ENCODE measurements at places on chromosomes 7 and 10. TPM values are rescaled to one million over a fixed set of nuclear protein-coding genes. Genes with fewer than 3 reads are reported as not detected.

ZNF853 gene
- 16.5 TPM for total RNA-seq

- no peaks in the 10 kb centered on the region for H3K36me3 ChIP-seq
- DNase-seq = no peak
- H3K27me3 ChIP-seq = no peaks in the 10 kb centered on the region
- H3K4me1 ChIP-seq = peaks cover 14% of the 10 kb centered on the region
Measured at GRCh38 chr10:34866848-34867247, 51.8 kb upstream of the PARD3 start.

DNA sequence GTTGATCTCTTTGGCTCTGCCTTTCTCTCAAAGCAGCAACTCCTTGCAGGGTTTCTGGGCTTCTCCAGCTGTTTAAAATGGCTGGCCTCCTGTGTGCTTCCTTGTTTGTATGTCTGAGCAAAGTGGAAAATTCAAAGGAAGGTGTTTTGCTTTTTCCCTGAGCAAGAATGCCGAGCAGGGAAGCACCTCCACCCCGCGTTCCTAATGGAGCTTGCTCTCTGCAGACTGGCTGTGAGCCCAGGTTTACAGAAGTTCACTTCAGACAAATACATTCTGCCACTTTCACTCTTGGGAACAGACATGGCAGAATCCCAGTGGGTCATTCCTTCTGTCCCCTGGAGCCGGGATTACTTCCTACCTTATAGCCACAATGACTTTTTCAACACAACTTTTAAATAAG lies 181.8 kb upstream of the AGK start:
- no peaks in the 10 kb centered on the region for H3K36me3 ChIP-seq
- no peak for DNase-seq
- H3K27me3 ChIP-seq = no peaks in the 10 kb centered on the region
- H3K27ac ChIP-seq = no peak overlapping the region
- no peaks in the 10 kb centered on the region for H3K4me1 ChIP-seq

GRCh38 chr7:2248984-2249694 lies 7.1 kb downstream of the NUDT1 start:
- H3K27ac ChIP-seq = peak overlapping the region; percentile 29
- peak; percentile 79 for DNase-seq
- H3K4me3 ChIP-seq = no peak overlapping the region
- H3K4me1 ChIP-seq = no peaks in the 10 kb centered on the region
- H3K36me3 ChIP-seq = no peaks in the 10 kb centered on the region
- no peaks in the 10 kb centered on the region for H3K27me3 ChIP-seq

GRCh38 chr7:111086532-111086931 lies 4.4 kb upstream of the LRRN3 start:
- H3K4me3 ChIP-seq = no peak overlapping the region
- peaks cover 2% of the 10 kb centered on the region for H3K4me1 ChIP-seq
- no peaks in the 10 kb centered on the region for H3K27me3 ChIP-seq
- no peak overlapping the region for H3K27ac ChIP-seq
- DNase-seq = no peak

GRCh38 chr7:141701489-141702046 lies 398 bp downstream of the DENND11 start:
- DNase-seq = peak; percentile 37
- H3K27ac ChIP-seq = peak overlapping the region; percentile 77
- no peaks in the 10 kb centered on the region for H3K27me3 ChIP-seq
- H3K4me1 ChIP-seq = no peaks in the 10 kb centered on the region

CRYGN gene
- total RNA-seq = 2.3 TPM

CLRN3 gene
- total RNA-seq = not detected

MUC3A gene
- not detected for total RNA-seq

DNA sequence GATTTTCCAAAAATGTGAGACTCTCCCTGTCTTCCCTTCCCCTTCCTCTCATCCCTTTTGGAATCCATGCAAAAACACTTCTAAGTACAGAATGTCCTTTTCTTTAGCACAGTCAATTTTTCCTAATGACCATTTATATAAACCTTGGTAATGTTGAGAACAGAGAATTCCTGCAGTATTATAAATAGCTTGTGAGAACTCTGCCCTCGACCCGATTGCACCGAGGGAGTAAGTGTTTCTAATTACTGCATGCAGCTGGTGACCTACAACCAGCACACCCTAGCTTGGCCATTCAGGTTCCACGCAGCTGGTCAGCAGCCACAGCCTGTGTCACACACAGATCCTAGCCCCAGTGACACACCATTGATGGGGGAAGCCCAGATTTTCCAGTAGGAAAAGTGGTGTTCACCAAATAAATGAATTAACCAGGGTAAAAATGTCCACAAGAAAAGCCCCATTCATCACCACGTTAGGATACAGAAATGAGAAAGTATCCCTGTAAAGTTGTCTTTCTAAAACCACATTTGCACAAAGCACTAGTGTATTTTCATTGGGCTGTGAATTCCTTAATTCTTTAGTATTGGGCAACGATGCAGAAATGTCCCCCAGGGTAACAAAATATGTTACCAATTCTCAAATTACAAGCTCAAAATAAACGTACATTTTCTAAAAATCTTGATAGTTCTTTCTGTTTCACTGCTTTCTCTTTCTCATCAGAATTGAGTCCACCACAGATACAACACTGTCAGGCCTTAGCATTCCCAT lies 499.0 kb upstream of the KLF6 start:
- H3K36me3 ChIP-seq = no peaks in the 10 kb centered on the region
- H3K27ac ChIP-seq = peak overlapping the region; percentile 37
- no peak overlapping the region for H3K4me3 ChIP-seq
- peaks cover 22% of the 10 kb centered on the region for H3K4me1 ChIP-seq
- H3K27me3 ChIP-seq = no peaks in the 10 kb centered on the region

PNLIP gene
- 4.4 TPM for total RNA-seq

GRCh38 chr10:122541541-122542002 lies 19.0 kb upstream of the DMBT1 start:
- no peak overlapping the region for H3K4me3 ChIP-seq
- no peaks in the 10 kb centered on the region for H3K4me1 ChIP-seq
- no peak overlapping the region for H3K27ac ChIP-seq
- no peaks in the 10 kb centered on the region for H3K36me3 ChIP-seq

DNA sequence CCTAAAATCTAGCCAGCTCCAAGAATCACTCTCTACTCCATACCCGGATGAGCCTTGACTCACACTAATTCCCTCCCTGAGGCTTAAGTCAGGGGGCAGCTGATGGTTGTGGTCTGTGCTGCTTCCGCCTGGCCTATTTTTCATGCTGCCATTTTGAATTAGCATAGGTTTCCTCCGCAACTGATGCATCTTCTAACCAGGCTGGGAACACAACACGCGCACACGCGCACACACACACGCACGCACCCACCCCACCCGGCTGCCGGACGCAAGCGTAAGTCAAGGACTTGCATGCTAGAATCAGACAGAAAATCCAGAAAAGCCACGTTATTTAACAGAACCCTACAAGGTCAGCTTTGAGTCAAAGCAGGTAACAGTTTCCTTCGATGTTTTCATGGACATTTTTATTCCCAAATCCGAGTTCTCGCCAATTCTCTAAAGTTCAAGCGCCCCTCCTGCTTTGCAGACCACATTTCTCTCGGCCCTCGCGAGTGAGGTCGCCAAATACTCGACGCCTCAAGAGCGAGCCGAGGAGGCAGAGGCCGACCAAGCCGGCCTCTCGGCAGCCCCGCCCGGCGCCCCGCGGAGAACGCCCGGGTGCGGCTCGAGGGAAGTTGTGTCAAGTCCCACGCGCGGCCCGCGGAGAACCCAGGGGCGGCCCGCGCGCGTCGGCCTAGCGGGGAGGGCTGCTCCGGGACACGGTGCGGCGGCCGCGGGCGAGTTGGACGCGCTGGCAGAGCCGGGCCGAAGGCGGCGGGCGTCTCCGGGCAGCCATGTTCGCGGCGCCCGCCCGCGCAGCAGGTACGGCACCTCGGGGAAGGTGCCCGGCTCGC lies 961 bp downstream of the SCRN1 start:
- no peaks in the 10 kb centered on the region for H3K27me3 ChIP-seq
- peak; percentile 42 for DNase-seq
- peaks cover 9% of the 10 kb centered on the region for H3K4me1 ChIP-seq
- H3K36me3 ChIP-seq = no peaks in the 10 kb centered on the region

GRCh38 chr7:128935342-128935730 lies 2.4 kb upstream of the IRF5 start:
- no peaks in the 10 kb centered on the region for H3K36me3 ChIP-seq
- no peak for DNase-seq
- H3K4me3 ChIP-seq = no peak overlapping the region
- H3K4me1 ChIP-seq = no peaks in the 10 kb centered on the region
- H3K27ac ChIP-seq = no peak overlapping the region

ASL gene
- 16.5 TPM for total RNA-seq

TMEM106B gene
- total RNA-seq = 39.7 TPM

DNA sequence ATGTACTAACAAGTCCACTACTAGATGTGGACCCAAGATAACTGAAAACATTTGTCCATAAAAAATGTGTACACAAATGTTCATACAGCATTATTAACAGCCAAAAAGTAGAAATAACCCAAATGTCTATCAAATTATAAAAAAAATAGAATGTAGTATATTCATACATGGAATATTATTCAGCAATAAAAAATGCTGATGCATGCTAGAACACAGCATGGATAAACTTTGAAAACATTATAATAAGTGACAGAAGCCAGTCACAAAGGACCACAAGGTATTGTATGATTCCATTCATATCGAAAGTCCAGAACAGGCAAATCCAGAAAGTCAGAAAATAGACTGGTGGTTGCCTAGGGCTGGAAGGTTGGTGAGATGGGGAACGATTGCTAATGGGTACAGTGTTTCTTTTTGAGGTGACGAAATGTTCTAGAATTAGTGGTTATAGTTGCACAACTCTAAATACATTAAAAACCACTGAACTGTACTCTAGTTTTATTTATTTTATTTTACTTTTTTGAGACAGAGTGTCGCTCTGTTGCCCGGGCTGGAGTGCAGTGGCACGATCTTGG lies 43.3 kb upstream of the ANLN start:
- H3K27me3 ChIP-seq = no peaks in the 10 kb centered on the region
- H3K4me1 ChIP-seq = peaks cover 4% of the 10 kb centered on the region
- H3K36me3 ChIP-seq = no peaks in the 10 kb centered on the region
- no peak overlapping the region for H3K27ac ChIP-seq

DNA sequence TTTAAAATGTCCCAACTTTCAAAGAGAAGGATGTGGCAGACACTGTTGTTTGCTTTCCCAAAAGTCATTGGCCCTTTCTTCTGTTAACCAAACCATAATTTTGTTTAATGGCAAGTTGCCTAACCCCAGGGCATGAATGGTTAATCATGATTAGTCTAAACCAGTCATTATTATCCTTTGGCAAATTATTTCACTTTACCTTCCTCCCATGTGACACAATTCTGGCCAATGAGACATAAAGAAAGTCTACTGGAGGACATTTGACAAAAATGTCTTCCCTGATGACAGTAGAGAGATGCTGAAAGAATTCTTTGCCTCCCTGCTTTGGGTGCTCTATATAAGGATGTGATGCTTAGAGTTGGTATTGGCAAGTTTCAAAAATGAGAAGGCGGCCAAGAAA lies 101.9 kb downstream of the PODXL start:
- DNase-seq = no peak

- peaks cover 9% of the 10 kb centered on the region for H3K4me1 ChIP-seq
- no peak overlapping the region for H3K27ac ChIP-seq
- no peaks in the 10 kb centered on the region for H3K36me3 ChIP-seq
- H3K27me3 ChIP-seq = no peaks in the 10 kb centered on the region
Measured at GRCh38 chr7:66279912-66280311, 74.8 kb downstream of the TPST1 start.

NKX1-2 gene
- total RNA-seq = 0.05 TPM

DNA sequence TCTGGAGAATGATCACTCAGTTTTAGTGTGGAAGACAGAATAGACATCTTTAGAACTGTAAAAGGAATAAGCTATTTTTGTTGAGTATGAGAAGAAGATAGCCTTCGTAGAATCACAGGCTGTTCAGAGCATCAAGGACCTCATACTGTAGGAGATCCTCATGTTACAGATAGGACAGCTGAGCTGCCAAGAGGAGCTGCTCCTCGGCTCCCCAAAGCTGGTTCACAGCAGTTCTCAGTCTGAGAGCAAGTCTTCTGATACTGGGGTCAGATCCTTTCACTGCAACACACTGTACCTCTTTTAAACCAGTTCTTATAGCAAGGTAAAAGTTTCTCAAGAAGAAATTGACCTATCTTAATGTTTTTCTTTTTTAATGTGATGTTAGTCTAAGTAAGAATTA lies 17.1 kb downstream of the CCNY start:
- H3K36me3 ChIP-seq = no peaks in the 10 kb centered on the region
- peaks cover 22% of the 10 kb centered on the region for H3K4me1 ChIP-seq

- peak overlapping the region; percentile 21 for H3K4me3 ChIP-seq
- H3K4me1 ChIP-seq = peaks cover 47% of the 10 kb centered on the region
- DNase-seq = peak; percentile 97
- H3K36me3 ChIP-seq = no peaks in the 10 kb centered on the region
- H3K27me3 ChIP-seq = no peaks in the 10 kb centered on the region
- peak overlapping the region; percentile 75 for H3K27ac ChIP-seq
Measured at GRCh38 chr10:132516771-132517725, 20.5 kb upstream of the INPP5A start.

OR9A2 gene
- not detected for total RNA-seq

DNA sequence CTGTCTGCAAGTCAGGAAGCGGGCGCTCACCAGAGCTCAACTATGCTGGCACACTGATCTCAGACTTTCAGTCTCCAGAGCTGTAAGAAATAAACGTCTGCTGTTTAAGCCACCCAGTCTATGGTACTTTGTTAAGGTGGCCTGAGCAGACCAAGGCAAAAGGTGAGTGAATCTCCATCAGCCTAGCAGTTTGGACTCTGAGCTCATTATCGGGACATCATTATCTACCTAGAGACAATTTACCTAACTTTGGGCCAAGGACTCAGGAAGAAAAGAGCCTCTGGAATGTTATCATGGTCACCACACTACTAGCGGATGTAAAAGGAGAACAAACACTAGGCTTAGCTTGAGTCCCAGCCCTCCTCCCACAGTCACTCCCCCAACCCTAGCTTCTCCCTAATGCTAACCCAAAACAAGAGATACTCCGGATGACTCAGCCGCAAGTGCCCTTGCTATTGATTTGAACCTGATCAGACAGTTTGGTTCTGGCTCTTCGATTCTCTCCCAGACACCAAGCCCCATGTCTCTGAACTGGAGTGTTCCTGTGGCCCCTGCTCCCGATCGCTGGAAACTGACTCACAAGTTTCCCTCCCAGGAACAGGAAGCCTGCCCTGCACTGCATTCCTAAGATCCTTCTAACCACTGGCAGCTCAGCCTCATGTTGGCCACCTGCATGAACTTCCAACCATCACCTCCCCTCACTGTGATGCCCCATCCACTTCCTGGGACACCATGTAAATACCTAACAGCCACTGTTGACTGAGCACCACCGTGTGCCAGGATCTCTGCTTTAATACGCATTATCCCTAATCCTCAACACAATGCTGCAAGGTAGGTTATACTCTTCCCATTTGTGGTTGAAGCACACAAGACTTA lies 34.5 kb downstream of the CREB3L2 start:
- H3K36me3 ChIP-seq = no peaks in the 10 kb centered on the region
- peaks cover 22% of the 10 kb centered on the region for H3K4me1 ChIP-seq
- no peak overlapping the region for H3K4me3 ChIP-seq

- H3K4me1 ChIP-seq = no peaks in the 10 kb centered on the region
- no peak for DNase-seq
- H3K4me3 ChIP-seq = no peak overlapping the region
- no peaks in the 10 kb centered on the region for H3K27me3 ChIP-seq
- H3K36me3 ChIP-seq = no peaks in the 10 kb centered on the region
- no peak overlapping the region for H3K27ac ChIP-seq
Measured at GRCh38 chr7:107932805-107933204, 41.8 kb downstream of the DLD start.

FAM24B gene
- 2.4 TPM for total RNA-seq

WDFY4 gene
- total RNA-seq = 1.7 TPM

CTAGE4 gene
- total RNA-seq = 2.1 TPM

GRCh38 chr10:102743078-102743587 lies 615 bp upstream of the WBP1L start:
- no peaks in the 10 kb centered on the region for H3K36me3 ChIP-seq
- H3K4me1 ChIP-seq = peaks cover 4% of the 10 kb centered on the region
- peak overlapping the region; percentile 36 for H3K4me3 ChIP-seq
- no peak overlapping the region for H3K27ac ChIP-seq
- DNase-seq = no peak

All from ovary (tissue), 10 donors.